ENCODE measurements at places on chromosomes 12 and 14.

DNA sequence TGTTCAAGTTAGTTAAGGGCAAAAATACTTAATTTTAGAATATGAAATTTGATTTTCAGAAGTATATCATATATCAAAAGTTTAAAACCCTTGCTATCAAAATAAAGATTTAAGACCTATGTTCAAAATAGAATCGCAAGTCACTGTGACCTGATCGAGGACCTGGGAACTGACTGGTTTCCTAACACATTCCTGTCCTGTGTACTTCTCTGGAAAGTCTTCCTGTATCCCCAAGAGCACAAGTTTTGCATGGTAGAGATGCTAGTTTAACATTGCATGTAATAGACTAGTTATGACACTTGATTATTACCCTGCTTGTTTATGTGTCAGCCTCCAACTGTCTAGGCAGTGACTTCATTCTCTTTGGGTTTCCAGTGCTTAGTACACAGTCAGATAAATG is 30.3 kb downstream of the BCAT1 start:
- no peak for DNase-seq

DNA sequence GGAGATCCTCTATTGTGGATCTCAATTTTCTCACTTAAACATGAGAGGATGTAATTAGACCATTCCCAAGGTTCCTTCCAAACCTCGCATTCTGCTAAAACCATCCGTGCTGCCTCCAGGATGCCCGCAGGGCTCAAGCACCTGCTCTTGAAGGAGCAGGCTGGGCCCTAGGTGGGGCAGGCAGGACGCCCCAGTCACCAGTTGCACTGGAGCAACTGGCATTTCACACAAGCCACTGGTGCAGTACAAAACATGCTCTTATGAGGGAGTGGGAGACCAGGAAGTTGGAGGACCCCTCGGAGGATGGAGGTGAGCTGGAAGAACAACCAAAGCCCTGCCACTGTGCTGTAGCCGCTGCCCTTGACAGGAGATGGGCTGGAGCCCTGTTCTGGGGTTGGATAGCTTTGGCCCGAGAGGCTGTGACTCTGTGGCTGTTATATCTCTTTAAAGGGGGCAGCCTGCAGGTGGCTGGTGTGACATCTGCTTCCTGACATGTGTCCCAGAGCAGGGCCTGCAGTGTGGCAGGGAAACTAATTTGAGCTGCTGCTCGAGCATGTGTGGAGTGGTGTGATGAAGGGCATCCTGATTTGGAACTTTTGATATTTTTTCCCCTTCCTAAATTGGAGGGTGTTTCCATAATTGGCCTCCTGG is 122.2 kb downstream of the CRACR2A start:
- no peak for DNase-seq

DNA sequence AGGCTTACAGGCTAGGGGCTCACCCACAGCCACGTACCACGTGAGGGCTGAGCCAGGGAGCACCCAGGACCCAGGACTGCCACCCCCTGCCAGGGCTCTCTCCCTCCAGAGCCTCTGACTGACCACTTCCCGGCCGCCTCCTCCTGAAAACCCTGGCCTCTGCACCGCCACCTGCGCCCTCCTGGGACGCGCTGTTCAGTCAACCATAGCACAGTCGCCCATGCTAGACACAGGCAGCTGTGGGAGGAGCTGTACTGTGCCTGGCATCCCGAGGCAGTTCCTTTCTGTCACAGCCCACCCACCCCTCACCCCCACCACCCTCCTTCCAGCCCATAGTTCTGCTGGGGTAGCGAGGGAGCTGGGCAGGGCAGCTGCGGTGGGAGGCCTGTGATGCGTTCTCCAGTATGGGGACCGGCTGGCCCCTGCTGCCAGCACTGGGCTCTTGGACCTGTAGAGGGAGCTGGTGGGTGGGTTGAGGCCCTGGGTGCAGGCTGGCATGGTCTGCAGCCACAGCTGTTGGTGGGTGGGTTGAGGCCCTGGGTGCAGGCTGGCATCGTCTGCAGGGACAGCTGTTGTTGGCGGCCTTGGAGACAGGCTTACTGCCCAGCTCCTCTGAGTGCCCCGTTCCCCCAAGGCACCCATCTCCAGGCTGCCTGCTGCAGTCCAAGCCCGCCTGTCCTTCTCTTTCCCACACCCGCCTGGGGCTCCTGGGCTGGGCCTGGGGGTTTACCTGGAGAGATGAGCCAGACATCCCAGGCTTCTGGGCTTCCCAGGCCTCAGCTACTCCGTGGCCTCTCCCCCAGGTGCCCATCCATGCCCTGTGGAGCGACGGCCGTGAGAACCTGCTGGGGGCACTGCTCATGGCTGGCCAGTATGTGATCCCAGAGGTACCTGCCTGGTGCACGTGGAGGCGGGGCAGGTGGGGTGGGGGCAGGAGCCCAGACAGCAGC is 11.5 kb downstream of the ASPG start:
- DNase-seq: no peak

- DNase-seq: no peak
Measured at GRCh38 chr14:100609331-100609870, 22.2 kb upstream of the BEGAIN start.

GRCh38 chr14:62307844-62308243 is 545.6 kb downstream of the SNAPC1 start:
- DNase-seq: no peak

DNA sequence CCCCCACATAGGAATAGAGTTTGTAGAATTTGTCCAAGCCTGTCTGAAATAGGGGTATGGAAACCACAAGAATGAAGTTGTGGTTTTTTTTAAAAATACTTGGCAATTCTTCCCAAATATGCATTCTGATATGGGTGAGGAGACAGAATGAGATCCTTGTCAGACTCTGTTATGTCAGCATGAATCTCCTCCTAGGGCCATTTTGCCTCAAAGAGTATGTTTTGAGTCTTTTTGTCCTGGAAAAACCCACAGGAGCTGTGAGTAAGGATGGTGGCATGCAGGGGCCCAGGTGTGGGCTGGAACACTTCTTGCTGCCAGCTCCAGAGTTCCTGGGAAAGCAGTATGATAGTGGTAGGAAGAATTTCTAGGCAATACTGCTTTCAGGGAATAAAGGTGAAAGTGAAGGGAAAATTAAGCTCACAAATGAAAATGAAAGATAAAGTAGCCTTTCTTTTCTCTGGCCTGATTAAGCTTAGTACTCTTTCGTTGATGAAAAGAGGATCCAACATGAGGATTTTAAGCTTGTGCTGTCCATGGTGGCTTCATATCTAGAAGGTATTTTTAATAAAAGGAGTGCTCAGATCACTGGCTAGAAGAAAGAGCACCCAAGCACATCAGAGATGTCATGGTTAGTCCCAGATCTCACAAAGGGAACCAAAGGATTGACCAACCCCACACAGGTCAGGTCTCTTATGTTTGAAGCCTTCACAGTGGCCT is 130.8 kb downstream of the LLPH start:
- DNase-seq: peak; percentile 88

GRCh38 chr12:50572287-50572686 is 67.5 kb downstream of the DIP2B start:
- peak; percentile 84 for DNase-seq

GRCh38 chr12:47718531-47718930 is 6.8 kb downstream of the ENDOU start:
- no peak for DNase-seq

- DNase-seq: no peak
Measured at GRCh38 chr12:13843841-13844240, 137.6 kb downstream of the GRIN2B start.

DNA sequence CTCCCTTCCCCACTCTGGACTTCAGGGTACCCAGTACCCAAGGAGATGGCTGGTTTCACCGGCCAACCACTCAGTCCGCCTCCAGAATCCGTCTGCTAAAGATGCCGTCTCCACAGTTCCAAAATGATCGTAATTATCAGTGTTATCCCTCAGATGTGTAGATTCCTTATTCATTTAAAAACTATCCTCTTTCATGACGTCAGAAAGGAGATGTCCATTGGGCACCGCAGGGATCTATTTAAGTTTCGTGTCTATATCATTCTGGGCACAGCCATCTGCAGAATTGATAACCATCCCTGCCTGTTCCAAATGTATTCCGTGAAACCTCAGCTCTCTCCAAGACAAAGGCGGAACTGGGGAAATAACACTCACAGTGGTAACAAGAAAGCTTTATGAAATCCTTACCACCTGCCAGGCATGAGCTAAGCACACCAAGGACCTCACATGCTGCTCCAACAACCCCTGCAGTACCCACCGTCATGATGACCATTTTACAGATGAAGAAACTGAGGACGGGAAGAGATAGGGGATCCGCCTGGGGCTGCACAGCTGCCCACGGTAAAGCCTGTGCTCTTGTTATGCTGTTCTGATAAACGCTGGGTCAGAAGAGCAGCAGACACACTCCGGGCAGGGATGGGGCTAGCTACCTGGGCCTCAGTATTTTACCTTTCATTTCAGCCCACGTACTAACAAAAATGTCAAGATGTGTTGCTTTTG is 90.0 kb downstream of the BCL11B start:
- DNase-seq: no peak

DNA sequence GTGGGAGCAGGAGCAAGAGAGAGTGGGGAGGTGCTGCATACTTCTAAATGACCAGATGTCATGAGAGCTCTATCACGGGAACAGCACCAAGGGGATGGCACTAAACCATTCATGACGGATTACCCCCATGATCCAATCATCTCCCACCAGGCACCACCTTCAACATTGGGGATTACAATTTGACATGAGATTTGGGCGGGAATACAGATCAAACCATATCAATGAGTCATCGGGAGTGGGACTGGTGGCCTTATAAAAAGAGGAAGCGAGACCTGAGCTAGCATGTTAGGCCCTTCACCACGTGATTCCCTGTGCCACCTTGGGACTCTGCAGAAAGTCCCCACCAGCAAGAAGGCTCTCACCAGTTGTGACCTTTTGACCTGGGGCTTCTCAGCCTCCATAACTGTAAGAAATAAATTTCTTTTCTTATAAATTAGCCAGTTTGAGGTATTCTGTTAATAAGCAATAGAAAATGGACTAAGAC is 28.7 kb downstream of the COX8C start:
- DNase-seq: no peak

- DNase-seq: no peak
Measured at GRCh38 chr12:55780685-55781084, 36.8 kb downstream of the SARNP start.

DNA sequence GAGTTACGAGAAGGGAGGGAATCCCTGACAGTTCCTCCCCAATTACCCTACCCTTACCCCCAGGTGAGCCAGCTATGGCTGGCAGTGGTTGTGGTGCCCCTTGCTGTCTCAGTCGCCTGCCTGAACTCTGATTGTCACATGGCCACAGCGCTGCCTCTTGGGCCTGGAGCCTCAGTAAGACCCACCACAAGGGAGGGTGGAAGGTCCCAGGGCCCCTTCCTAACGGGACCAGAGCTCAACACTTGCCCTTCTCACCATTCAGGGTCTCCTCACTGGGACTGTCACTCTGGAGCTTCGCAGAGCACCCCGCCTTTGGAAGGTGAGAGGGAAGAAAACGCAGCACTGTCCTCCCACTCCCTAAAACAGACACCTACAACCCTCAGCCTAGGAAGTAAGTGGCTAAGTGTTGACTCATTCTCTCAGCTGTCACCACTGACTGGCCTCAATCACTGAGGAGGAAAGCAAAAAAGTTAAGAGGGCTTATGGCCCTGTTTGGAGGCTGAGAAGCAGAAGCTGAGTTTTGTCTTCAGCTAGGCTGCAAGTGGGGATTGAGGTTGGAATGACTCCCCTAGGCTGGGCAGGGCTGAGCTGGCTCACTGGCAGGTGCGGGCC is 1.0 kb downstream of the TMEM253 start:
- no peak for DNase-seq

GRCh38 chr14:33486332-33486890 is 464.5 kb downstream of the EGLN3 start:
- no peak for DNase-seq

DNA sequence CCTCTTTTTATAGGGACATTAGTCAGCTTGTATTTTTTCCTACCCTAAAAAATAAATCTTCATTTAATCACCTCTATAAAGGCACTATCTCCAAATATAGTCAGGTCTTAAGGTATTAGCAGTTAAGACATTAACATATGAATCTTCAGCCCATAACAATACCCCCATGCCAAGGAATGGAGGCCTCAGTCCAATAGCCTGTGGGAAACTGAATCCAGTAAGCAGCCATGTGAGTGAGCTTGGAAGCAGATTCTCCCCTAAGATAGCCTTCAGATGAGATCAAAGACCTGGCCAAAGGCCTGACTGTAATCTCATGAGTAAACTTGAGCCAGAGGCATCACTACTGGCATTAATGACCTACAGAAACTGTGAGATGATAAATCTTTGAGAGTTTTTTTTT is 232.1 kb upstream of the SYT10 start:
- no peak for DNase-seq

GRCh38 chr12:40993158-40993557 is 195.0 kb upstream of the PDZRN4 start:
- no peak for DNase-seq

- DNase-seq: no peak
Measured at GRCh38 chr14:90288651-90289355, 32.5 kb downstream of the PSMC1 start.

- peak; percentile 91 for DNase-seq
Measured at GRCh38 chr14:32724867-32725471, 213.7 kb upstream of the NPAS3 start.

GRCh38 chr12:32617534-32617933 is 61.6 kb upstream of the DNM1L start:
- DNase-seq: no peak

DNA sequence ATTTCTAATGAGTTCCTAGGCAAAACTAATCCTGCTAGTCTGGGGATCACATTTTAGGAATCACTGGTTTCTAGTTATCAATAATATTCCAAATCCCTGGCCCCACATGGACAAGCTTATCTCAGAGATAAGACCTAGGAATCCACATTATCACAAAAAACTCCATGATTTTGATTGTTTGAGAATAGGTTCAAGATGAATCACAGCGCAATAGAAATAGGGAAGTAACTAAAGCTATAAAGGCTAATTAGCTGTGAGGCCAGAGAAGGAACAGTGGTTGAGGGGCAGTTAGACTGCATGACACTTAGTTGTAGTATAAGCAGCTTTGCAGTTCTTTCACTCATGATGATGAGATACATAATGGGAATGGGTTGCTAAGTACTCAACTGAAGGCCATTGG is 13.1 kb upstream of the ATP5F1B start:
- no peak for DNase-seq

DNA sequence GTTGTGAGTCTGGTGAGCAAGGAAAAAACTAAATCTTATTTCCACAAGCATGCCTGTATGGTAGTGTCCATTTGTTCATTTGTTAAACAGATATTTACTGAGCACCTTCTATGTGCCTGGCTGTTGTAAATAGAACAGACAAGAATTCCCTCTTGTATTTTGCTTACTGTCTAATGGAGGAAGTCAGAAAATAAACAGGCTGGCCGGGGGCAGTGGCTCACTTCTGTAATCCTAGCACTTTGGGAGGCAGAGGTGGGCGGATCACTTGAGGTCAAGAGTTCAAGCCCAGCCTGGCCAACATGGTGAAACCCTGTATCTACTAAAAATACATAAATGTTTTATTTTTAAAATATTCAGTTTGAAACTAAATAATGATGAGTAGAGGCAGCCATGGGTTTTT is 79.3 kb downstream of the GTF2A1 start:
- DNase-seq: no peak
